AG04450 (cell line): ENCODE measurements at places on chromosomes 12 and 14. TPM values are rescaled to one million over a fixed set of nuclear protein-coding genes. Genes with fewer than 3 reads are reported as not detected.

- DNase-seq, result no peak
Observed at GRCh38 chr14:74649673-74650072, 37.6 kb upstream of the LTBP2 start.

DNA sequence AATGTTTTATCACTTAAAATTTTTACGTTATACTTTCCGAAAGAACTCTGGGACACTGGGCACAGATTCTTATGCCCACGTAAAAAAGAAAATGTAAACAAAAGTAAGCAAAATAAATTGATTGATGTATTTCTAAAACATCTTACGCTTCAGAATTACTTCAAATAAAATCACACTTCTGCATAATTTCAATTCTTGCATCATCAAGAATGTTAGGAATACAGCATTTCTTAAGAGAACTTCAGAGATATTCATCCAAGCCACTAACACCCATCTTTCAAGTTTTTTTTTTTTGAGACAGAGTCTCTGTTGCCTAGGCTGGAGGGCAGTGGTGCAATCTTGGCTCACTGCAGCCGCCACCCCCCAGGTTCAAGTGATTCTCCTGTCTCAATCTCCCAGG, 180.6 kb downstream of the MED13L start:
- no peak for DNase-seq

GRCh38 chr12:131530422-131530821, 180.5 kb upstream of the SFSWAP start:
- DNase-seq, result no peak

- peak; percentile 51 for DNase-seq
Observed at GRCh38 chr14:74501135-74501614, 7.6 kb downstream of the ISCA2 start.

DNA sequence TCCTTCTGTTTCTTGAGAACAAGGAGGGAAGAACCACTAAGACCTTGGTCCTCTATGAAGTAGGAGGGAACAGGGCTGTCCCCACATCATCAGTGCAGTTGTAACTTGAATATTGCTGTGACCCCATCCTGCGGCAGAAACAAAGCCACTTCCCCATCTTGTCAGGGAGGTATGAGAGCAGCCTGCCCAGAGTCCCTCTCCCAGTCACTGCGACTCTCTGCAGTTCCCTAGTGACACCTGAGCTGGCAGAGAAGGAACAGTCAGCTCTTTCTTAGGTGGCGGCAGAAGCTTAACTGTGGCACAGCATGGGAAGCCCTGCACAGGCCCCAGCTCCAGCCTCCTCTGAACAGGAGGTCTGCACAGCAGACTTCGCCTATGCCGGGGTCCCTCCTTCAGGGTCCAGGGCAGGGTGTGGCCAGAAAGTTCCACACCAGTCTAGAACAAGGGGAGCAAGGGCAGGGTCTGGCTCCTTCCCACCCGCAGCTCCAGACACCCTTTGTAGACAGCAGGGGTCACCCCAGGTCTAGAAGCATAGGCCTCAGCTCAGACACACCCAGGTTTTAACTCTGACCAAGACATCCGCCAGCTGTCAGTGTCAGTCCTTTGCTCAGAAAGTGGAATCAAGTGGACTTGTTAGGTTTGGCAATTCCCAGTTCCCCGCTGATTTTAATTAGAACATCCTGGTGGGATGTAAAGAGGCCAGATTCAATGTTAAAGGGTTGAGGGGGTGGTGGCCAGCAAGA, 36.8 kb downstream of the DEGS2 start:
- no peak for DNase-seq

DNA sequence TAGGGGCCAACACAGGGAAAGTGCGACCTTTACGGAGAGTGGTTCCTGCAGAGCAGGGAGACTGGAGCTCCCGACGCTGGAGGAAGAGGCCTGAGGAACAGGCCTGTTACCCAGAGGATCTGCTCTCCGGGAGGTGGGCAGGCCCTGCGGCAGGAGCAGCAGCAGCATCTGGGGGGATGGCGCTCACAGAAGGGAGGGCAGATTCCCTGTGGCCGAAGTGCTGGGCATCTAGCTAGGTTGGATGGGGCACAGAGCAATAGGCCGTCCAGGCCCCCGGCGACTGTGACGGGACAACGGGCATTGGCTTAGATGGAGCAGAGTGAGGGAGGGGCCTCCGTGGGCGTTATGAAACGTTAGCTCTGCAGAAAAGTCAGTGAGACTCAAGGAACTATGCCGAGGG, 135.6 kb downstream of the PIWIL1 start:
- DNase-seq, result no peak

- no peak for DNase-seq
Observed at GRCh38 chr14:101877766-101878165, 86.6 kb upstream of the DYNC1H1 start.

DNA sequence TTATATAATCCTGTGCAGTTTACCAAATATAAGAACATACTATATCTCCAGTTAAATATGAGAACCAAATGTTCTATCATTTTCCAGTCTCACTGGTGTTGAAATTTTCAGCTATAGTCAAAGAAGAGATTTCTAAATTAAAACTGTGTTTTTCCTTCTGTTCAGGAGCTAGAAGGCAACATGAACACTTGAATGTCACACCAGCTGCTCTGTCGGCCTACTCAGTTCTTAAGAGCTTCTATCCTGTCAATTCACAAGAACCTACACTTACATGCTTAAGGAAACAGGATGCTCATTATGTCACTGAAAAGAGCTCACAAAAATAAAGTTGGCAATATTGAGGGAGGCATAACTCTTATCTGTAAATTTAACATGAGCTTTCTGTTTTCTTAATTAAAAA, 43.1 kb downstream of the ATP2B1 start:
- no peak for DNase-seq

DNA sequence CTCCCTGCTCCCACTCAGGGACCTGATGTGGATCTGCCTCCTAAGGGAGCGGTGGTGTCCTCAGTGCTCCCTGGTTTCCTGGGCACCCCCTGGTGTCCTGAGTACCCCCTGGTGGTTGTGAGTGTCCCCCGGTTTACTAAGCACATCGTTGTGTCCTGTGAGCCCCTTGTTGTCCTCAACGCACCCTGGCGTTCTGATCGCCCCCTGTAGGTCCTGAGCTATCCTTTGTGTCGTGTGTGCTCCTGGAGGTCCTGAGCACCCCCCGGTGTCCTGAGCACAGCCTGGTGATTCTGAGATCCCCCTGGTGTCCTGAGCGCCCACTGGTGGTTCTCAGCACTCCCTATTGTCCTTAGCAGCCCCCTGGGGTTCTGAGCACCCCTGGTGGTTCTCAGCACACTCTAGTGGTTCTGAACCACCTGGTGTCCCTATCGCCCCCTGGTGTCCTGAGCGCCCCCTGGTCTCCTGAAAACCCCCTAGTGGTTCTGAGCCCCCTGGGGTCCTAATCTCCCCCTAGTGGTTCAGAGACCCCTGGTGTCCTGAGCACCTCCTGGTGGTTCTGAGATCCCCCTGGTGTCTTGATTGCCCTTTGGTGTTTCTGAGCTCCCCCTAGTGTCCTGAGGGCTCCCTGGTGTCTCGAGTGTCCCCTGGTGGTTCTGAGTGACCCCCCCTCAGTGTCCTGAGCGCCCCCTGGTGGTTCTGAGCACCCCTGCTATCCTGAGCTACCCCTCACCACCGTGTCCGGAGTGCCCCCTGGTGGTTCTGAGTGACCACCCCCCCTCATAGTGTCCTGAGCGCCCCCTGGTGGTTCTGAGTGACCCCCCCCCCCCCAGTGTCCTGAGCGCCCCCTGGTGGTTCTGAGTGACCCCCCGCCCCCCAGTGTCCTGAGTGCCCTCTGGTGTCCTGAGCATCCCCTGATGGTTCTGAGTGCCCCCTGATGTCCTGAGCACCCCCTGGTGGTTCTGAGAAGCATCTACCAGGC, 615.1 kb downstream of the TMEM121 start:
- DNase-seq, result no peak

DNA sequence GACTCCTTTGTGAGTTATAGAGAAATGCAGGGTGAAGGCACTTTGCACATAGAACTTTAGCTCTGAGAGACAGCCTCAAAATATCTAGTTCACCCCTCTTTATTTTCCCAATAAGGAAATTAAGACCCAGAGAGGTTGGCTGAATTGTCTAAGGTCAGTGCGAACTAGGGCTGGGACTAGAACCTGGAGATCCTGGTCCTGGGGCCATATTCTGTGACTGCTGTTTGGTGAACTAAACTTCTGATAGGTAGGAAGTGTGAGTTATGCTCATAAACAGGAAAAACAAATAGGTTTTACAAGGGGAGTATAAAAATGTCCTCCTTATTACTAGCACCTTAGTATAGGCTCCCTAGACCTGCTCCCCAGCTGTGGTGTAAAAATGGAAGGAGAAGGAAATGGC, 53.9 kb downstream of the DAD1 start:
- no peak for DNase-seq

- DNase-seq, result no peak
Observed at GRCh38 chr12:128969480-128970055, 116.3 kb downstream of the GLT1D1 start.

The SDSL gene
- 10.0 and 13.6 TPM in 2 replicates for polyA plus RNA-seq

The RBM19 gene
- polyA plus RNA-seq, result 10.6 and 12.4 TPM in 2 replicates

The TCL1B gene
- polyA plus RNA-seq, result not detected in 2 replicates

The ARG2 gene
- 2.6 TPM in 2 replicates for polyA plus RNA-seq

The LDHB gene
- 894 and 1,189 TPM in 2 replicates for polyA plus RNA-seq
